ENCODE measurements at places on chromosomes 12 and 14. TPM values are rescaled to one million over a fixed set of nuclear protein-coding genes. Genes with fewer than 3 reads are reported as not detected.

The SERPINA10 gene
- total RNA-seq: not detected

The EPYC gene
- total RNA-seq: not detected

The OR6C2 gene
- total RNA-seq: not detected

The SLC10A1 gene
- not detected for total RNA-seq

The PABPN1 gene
- total RNA-seq: 186 TPM

The VPS29 gene
- 123 TPM for total RNA-seq

The EML1 gene
- total RNA-seq: not detected

The NELL2 gene
- total RNA-seq: 71.9 TPM

The PXN gene
- 213 TPM for total RNA-seq

The PTPRB gene
- not detected for total RNA-seq

The CPNE6 gene
- total RNA-seq: not detected

The PTGER2 gene
- 158 TPM for total RNA-seq

The FCF1 gene
- total RNA-seq: 57.8 TPM
